ENCODE measurements at places on chromosomes 7 and 10.

DNA sequence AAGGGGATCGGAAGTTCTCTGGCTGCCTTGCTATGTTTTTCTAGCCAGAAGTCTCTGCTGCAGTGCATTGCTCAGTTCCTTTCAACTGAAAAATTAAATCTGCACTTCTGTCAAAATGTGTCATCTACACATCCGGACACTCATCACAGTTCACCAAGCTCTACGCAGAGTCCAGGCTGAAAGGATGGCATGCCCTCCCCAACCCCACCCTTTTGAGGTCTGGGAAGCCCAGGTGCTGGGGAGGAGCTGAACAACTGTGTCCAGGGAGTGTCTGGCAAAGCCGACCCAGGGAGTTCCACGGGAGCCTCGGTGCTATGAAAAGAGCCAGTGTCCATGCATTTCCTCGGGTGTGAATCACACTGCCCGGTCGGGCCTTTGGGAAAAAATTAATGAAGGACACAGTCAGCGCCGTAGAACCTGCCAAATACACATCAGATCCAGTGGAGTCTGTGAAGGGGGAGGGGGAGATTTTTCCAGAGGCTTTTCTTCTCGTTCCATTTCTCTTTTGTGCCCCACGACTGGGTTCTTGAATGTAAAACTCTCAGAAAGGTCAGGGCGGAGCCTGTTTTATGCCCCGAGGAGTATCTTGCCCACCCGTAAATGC, 757 bp upstream of the PALS2 start:
- no peak for DNase-seq

DNA sequence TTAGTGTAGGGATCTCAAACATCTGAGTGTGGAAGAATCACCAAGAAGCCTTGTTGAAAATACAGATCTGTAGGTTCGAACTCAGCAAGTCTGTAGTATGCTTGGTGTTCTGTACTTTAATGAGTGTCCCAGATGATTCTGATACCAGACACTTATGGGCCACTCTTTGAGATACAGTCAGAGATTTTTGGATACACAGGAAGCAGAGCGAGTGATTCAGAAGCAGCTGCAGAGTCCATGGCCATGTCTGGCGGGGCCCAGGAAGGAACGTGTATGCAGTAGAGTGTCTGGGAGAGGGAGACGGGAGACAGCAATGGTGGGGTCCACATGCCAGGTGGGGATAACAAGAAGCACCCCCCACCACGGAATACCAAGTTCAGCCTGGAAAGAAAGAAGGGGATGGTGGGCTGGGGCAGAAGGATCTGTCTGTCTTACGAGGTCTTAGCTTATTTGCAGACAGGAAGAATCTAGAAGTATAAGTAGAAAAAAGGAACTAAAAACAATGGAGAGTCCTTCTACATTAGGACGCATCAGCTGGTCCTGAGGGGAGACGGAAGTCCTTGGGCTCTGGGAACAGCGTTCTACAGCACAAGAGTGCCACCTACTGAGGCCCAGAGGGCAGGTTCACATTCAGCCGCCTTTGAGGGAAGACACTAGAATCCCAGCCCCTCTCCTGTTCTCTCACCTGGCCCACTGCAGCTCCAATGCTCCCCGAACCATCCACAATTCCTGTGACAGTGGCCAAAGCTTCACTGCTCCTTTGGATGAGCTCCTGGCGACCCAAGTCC, 55.4 kb downstream of the SLC37A3 start:
- no peak for DNase-seq

DNA sequence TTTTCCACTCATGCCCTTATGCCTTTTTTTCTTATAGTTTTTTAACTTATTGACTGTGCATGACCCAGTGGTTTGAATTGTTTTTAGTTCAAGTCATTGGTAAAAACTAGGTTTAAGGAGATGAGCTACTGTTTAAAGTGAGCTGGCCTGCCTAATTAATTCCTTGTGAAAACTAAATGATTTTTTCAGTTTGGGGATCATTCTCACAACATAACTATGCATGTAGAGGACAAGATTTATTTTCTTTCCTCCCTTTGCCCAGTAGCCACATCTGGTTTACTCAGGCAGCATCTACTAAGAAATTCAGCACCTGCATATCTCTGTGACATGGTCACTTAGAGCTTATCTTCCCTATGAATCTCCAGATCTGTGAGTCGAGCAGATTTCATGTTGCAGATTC, 1.7 kb downstream of the ADO start:
- DNase-seq: no peak

DNA sequence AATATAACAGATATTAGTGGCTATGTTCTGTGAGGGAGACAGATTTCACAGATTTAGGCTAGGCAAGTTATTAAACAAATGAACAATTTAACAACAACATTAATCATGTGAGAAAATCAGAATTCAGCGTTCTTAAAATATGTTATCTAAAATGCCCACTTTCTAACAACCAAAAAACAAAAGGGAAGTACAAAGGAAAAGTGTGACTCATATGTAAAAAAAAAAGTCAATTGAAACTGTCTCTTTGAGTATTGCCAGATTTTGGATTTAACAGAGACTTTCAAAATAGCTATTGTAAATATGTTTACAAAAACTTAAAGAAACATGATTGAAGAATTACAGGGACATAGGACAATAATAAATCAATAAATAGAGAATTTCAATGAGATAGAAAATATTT, 34.8 kb upstream of the ARHGAP22 start:
- DNase-seq: no peak

GRCh38 chr10:132320654-132321469, 11.1 kb upstream of the LRRC27 start:
- DNase-seq: no peak

GRCh38 chr7:144629598-144629997, 206.3 kb downstream of the TPK1 start:
- DNase-seq: no peak
